HT-29 (cell line): ENCODE measurements at places on chromosomes 7 and 10. TPM values are rescaled to one million over a fixed set of nuclear protein-coding genes. Genes with fewer than 3 reads are reported as not detected.

- DNase-seq: no peak
Measured at GRCh38 chr10:17708821-17709220, 43.2 kb upstream of the TMEM236 start.

DNA sequence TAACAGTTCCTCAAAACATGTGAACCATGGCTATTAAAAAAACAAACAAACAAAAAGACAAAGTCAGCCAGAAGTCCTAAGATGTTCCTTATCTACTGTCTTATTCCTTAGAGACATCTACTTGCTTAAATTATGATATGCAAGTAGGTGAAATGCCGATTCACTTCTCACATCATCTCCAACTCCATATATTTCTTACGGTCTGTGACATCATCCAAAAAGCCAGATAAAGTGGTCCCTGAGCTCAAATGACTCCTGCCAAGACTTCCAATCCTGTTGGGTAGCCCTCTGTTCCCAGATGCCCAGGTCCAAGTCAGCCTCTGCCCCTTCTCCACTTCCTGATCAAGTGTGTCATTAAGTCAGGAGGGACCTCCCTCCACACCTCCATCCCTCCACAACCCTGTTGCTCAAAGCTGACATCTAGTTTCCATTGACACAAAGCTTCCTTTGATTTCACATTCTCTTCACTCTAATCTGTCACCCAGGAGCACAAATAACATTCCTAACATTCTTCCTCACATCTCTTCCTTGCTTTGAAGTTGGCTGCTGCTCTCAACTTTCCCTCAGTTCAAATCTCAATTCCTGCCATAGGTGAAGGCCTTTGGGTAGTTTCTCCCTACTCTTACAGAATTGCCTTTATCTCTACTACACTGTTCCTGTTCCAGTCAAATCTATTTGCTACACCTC is 56.1 kb upstream of the PDLIM1 start:
- peak; percentile 19 for DNase-seq

- no peak for DNase-seq
Measured at GRCh38 chr7:112399501-112399900, 50.8 kb upstream of the IFRD1 start.

DNA sequence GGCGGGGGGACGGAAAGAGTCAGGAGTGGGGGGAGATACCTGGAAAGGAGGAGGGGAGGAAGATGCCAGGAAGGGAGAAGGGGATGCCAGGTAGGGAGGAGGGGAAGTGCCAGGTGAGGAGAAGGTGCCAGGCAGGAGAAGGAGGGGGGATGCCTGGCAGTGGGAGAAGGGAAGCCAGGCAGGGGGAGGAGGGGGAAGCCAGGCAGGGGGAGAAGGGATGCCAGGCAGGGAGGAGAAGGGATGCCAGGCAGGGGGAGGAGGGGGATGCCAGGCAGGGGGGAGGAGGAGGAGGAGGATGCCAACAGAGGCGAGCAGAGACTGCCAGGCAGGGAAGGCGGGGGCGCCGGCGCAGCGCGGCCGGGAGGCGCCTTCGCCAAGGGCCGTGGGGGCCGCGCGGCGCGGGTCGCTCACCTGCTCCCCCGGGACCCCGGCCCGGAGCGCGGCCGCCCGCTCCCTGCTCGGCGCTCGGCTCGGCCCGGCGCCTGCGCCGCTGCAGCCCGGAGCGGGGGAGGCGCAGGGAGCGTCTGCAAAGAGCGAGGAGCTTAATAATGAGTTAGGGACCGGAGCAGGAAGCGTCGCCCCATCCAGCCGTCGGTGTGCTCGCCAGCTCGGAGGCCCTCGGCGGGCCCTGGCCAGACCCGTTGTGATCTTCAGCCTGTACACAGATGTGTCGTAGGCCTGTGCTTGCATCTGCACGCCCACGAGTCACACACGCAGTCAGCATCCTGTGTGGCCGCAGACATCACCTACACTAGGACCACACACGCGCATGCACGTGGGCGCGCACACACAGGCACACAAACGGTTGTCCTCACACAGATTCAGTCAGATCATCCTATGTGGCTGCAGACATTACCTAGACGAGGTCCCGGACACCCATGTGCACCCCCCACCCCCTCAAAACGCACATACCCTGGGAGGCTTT is 28.4 kb upstream of the SMARCD3 start:
- peak; percentile 47 for DNase-seq

C10orf53 gene
- not detected in 2 replicates for total RNA-seq
